RWPE1 (cell line): ENCODE measurements at places on chromosomes 7 and 10.

DNA sequence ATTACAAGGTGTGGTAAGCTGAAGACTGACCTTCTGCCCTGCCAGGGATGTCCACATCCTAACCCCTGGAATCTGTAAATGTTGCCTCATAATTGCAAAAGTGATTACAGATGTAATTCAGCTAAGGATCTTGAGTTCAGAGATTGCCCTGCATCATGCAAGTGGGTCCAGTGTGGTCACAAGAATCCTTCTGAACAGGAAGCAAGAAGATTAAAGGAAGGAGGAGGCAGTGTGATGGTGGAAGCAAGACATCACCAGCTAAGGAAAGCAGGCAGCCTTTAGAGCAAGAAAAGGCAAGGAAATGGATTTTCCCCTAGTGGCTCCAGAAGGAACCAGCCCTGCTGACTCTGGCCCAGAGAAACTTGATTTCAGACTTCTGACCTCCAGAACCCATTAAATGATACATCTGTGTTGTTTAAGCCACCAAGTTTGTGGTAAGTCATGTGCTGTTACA is 78.1 kb downstream of the USP6NL start:
- DNase-seq: no peak

DNA sequence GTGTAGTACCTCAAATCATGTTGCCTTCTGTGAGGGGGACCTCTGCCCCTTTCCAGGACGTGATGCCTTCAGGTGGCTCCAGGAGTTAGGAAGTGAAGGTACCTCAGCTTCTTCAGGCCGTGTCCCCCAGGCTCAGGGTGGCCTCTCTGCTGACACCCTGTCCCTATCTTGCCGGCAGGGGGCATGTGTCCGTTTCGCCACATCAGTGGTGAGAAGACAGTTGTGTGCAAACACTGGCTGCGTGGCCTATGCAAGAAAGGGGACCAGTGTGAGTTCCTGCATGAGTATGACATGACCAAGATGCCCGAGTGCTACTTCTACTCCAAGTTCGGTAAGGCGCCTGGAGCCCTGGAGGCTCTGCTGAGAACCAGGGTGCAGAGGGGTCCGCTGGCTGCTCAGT is 9.2 kb downstream of the CPSF4 start:
- DNase-seq: no peak

DNA sequence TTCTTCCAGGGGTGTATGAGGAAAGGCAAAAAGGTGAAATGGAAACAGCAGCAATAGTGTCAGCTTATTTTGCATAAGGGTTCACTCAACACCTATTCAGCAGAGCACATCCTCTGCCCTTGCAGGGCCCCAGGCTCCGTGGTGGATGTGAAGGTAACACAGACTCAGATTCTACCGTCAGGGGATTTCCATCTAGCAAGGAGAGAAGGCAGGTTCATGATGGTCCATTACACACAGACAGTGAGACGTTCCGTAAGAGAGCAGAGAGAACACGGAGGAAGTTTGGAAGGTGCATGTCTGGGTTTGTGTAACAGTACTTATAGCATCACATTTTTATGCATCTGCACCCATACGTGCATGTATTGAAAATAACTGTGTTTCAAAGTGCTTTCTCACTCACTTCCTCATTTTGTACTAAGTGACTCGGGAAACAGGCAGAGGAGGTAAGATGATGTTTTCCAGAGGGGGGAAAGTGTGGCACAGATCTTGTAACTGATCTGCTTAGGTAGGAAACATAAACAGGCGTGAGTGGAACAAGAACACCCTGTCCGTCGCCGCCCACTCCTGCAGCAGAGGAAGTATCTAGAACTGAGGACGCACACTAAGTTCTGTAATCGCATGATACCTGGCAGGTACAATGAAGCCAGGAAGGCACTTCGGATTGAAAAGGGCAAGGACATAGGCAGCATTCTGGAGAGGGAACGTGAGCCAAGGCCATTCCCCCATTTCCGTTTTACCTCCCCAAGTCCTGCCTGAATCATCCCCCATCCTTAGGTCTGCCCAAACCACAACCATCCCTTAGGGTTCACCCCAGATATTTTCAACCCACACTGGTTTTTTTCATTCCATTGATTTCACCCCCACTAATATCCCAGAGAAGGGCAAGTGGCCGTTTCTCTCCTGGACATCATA is 1.0 kb upstream of the ENO4 start:
- peak; percentile 13 for DNase-seq

DNA sequence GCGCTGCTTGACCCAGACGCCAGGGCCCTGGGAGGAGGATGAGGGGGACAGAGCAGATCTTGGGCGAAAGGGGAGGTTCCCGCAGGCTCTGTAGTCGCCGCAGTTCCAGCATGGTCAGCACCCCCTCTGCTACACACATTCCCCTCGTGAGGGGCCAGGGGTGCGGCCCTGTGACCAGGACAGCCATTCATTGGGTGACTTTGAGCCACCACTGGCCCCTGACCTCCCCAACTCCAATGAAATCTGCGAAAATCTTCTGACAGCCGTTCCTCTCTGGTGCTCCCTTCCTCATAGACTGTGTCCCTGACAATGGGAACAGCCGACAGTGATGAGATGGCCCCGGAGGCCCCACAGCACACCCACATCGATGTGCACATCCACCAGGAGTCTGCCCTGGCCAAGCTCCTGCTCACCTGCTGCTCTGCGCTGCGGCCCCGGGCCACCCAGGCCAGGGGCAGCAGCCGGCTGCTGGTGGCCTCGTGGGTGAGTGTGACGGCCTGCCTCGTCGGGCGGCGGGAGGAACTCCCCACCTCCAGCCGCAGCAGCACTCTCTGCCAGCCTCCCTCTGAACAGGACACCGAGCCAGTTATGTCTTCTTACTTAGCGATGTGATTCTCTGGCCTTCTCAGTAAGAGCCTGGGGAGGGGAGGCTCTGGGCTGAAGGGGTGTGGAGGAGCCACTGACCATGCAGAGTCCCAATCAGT is 825 bp downstream of the TMEM176A start:
- no peak for DNase-seq

- DNase-seq: no peak
These were observed 31.7 kb downstream of the ASB4 start for GRCh38 chr7:95517458-95517857.

DNA sequence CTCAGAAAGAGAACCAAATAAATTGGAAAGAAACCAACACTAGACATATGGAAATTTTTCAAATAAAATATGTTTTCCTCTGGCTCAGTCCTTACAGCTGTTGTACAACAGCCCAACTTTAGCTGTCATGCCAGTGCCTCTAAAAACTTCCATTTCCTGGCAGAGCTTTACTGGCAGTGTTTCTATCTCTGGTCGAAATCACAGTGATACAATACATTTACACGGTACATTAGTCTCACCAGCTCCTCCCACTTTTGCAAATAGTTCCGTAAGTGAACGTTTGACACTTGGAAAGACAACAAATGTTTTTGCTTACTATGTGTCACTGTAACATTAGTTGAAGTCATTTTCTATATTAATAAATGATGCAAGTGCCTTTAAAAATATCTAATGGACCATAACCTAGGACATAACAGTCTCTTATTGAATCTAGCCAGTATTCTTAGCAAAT is 29.8 kb downstream of the BCAP29 start:
- DNase-seq: no peak
